ENCODE measurements at places on chromosomes 5 and 9. TPM values are rescaled to one million over a fixed set of nuclear protein-coding genes. Genes with fewer than 3 reads are reported as not detected.

The MLANA gene
- total RNA-seq, result not detected

The ENTPD8 gene
- total RNA-seq, result not detected

The PCDHGA12 gene
- total RNA-seq, result 4.8 TPM

The PIK3R1 gene
- total RNA-seq, result 132 TPM

The TNC gene
- 3.4 TPM for total RNA-seq

The SPATA9 gene
- total RNA-seq, result not detected

The STPG3 gene
- 0.58 TPM for total RNA-seq

DNA sequence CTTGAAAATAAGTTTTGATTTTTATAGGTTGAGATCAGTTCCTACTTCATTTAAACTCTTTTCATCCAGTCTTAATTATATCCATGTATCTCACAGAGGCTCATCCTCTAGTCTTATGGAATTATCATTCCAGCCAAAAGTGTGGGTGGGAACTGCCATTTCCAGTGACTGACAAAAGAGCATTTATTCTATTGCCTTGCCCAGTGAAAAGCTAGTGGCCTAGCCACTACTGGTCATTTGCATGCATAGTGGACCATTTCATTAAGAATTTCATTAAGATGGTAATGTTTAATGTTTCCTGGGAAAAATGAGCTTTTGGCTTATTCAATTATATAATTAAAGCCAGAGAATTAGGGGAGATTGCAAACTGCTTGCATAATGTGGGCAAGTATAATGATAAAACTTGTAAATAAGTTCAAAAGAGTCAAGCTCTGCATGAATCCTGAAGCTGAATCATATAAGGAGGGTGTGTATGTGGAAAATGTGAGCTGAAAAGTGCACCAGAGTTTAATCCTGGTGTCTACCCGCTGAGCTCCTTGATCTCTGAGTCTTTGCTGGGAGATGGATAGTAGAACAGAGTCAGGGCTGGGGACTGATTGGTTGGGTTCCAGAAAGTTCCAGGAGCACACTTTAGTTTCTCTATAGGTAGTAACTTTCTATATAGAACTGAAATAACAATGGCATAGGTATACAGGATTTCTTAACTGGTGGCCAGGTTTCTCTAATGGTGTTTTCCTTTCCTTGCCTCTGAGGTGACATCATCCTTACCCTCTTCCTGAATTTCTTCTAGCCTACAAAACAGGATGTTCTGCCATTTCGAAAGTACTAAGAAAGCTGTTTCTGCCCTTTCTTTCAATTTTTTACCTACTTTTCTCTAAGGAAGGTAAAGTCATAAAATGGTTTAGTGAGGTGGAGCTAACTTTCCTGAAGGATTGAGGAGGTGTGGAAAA lies 78.5 kb downstream of the KIF4B start:
- H3K27ac ChIP-seq, result peak overlapping the region; percentile 86
- no peaks in the 10 kb centered on the region for H3K36me3 ChIP-seq
- peaks cover 56% of the 10 kb centered on the region for H3K4me1 ChIP-seq
- no peak for DNase-seq

GRCh38 chr9:70557661-70558369 lies 143.4 kb upstream of the KLF9 start:
- no peaks in the 10 kb centered on the region for H3K27me3 ChIP-seq
- H3K4me1 ChIP-seq, result peaks cover 18% of the 10 kb centered on the region
- H3K27ac ChIP-seq, result no peak overlapping the region
- H3K4me3 ChIP-seq, result no peak overlapping the region
- no peaks in the 10 kb centered on the region for H3K36me3 ChIP-seq

DNA sequence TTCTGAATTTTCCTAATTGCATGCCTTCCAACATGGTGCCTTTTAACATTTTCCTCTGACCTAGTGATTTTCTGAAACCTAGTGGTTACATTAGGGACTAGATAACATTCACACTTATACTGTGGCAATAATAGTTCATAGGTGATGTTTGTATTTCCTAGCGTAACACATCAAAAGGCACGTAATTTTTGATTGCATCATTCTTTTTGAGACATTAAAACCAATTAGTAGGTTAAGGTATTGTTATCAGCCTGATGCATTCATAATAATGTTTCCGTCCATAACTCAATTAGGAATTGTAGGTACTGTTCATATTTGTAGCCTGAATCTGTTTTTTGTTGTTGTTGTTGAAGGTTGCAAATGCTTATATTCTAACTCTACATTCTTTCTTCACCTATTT lies 192.4 kb downstream of the ANXA1 start:
- no peaks in the 10 kb centered on the region for H3K4me1 ChIP-seq
- H3K27ac ChIP-seq, result no peak overlapping the region
- H3K27me3 ChIP-seq, result no peaks in the 10 kb centered on the region
- no peak overlapping the region for H3K4me3 ChIP-seq
- no peaks in the 10 kb centered on the region for H3K36me3 ChIP-seq

GRCh38 chr5:9335754-9336495 lies 209.9 kb downstream of the SEMA5A start:
- H3K27ac ChIP-seq, result no peak overlapping the region
- H3K36me3 ChIP-seq, result no peaks in the 10 kb centered on the region
- H3K4me3 ChIP-seq, result no peak overlapping the region

GRCh38 chr9:14192556-14192955 lies 121.4 kb downstream of the NFIB start:
- peaks cover 99% of the 10 kb centered on the region for H3K4me1 ChIP-seq
- no peak overlapping the region for H3K27ac ChIP-seq
- DNase-seq, result no peak

- no peaks in the 10 kb centered on the region for H3K27me3 ChIP-seq
- peaks cover under 1% of the 10 kb centered on the region for H3K4me1 ChIP-seq
- no peak overlapping the region for H3K4me3 ChIP-seq
- H3K27ac ChIP-seq, result no peak overlapping the region
- H3K36me3 ChIP-seq, result no peaks in the 10 kb centered on the region
Observed at GRCh38 chr9:107270082-107270481, 13.0 kb upstream of the RAD23B start.

- H3K36me3 ChIP-seq, result peaks cover 22% of the 10 kb centered on the region
- H3K4me3 ChIP-seq, result no peak overlapping the region
- no peak overlapping the region for H3K27ac ChIP-seq
- H3K27me3 ChIP-seq, result no peaks in the 10 kb centered on the region
- no peak for DNase-seq
Observed at GRCh38 chr5:64811050-64811640, 42.4 kb downstream of the CWC27 start.

DNA sequence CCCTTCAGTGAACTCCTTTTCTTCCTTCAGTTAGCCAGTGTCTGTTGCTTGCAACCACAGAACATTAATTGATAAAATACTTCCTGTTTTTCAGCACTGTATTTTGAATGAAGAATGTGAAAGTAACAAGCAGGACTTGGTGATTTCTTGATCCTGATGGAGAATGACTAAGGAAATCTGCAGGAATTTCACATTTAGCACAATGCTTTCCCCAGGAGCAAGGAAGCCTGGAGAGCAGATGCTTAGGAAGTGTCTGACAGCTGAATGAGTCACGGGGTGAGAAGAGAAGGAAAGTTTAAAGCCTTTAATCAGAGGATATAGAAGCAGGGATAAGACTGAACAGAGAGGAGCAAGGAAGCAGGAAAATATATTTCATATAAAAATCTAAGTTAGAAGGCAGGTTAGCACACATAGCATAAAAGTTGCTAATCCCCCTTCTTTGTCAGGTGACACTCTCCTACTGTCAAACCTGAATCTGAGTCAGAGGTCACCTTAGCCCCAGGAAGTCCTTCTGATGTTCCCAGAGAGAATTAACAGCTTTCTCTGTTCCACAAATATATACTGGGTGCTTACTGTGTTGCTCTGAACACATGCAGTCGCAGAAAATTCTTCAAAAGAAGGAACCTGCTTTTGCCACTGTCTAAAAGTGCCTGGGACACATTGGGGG lies 59.7 kb downstream of the GNA14 start:
- H3K4me3 ChIP-seq, result no peak overlapping the region
- no peaks in the 10 kb centered on the region for H3K27me3 ChIP-seq
- no peaks in the 10 kb centered on the region for H3K36me3 ChIP-seq
- peaks cover 26% of the 10 kb centered on the region for H3K4me1 ChIP-seq
- peak overlapping the region; percentile 33 for H3K27ac ChIP-seq

DNA sequence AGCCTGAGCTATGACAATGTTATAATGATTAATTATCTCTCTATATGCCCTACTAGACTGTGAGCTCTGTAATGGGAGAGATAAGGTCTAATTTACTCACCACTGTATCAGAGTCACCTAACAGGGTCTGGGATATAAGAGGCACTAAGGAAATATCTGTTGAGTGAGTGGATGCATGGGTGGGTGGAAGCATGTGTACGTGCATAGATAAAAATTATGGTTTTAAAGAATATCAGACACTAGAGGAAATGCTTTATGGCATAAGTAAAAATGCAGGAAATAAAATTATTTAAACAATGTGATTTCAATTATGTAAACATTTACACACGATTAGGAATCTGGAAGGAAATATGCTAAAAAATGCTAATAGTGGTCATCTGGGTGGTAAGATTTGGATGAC lies 137.8 kb downstream of the SPOCK1 start:
- H3K4me3 ChIP-seq, result no peak overlapping the region
- no peak for DNase-seq
- H3K4me1 ChIP-seq, result no peaks in the 10 kb centered on the region
- no peak overlapping the region for H3K27ac ChIP-seq
- H3K27me3 ChIP-seq, result peaks cover 64% of the 10 kb centered on the region

DNA sequence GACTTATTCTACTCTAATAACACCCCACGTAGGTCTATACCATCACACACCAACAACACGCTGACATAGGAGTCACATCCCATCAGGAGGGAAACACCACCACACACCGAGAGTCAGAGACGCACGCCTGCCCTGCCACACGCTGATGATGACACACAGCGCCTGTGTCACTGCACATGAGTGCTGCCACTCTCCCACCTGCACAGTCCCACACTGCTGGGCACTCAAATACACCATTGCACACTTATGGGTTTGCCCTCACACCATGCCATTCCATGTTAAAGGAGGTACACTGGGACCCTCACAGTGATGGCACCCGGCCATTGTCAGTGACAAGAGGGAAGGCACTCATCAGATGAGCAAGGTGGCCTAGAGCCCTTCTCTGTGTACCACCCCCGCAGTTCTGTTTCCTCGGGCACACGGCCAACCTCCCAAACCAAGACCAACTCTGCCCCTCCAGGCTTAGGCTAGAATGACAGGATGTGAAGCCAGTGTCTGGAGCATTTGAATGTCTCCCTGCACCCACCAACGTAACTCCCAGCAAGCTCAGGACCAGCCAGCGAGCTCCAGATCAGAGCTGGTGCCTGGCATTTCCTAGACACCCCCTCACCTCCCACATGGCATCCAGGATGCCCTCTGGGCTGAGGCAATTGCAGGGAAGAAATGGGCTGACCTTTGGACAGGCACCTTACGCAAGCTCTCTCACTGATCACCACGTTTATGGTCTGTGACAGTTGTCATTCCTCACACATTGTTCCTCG lies 3.6 kb upstream of the CPLX2 start:
- no peak for DNase-seq
- H3K4me1 ChIP-seq, result peaks cover 14% of the 10 kb centered on the region
- no peaks in the 10 kb centered on the region for H3K36me3 ChIP-seq
- H3K4me3 ChIP-seq, result no peak overlapping the region

DNA sequence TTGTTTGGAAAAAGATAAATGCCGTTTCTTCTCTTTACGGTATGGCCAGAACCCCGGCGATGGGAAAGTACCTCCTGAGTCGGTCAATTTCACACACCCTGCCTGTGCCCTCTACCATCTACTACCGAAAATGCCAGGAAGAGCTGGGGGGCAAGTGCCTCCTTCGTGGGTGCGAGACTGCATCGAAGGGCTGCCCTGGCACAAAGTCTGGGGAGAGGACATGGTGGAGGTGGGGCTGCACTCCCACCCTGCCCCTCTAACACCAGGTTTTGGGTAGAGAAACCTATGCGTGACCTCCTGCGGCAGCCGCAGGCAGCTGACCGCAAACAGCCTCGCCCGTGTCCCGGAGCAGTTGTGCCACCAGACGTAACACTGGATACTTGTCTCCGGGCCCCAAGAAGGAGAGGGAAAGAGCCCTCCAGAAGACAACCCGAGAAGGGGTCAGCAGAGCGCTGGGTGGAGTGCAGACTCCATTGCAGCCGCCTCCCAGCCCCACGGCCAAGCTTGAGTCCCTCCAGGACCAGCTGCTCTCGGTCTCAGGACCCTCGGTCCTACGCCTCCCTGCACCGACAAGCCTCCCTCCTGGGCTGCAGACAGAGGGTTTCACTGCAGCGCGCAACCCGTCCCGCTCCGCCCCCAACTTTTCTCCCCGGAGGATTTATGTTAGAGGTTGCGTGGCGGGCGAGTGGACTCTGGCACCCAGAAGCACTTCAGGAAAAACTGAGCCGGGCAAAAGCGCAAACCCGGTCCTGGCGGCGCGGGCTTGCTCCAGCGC lies 823 bp upstream of the PRDM6 start:
- no peak for DNase-seq
- H3K27me3 ChIP-seq, result peaks cover 86% of the 10 kb centered on the region
- H3K27ac ChIP-seq, result no peak overlapping the region
- no peaks in the 10 kb centered on the region for H3K36me3 ChIP-seq
- peak overlapping the region; percentile 77 for H3K4me3 ChIP-seq
- peaks cover 36% of the 10 kb centered on the region for H3K4me1 ChIP-seq

DNA sequence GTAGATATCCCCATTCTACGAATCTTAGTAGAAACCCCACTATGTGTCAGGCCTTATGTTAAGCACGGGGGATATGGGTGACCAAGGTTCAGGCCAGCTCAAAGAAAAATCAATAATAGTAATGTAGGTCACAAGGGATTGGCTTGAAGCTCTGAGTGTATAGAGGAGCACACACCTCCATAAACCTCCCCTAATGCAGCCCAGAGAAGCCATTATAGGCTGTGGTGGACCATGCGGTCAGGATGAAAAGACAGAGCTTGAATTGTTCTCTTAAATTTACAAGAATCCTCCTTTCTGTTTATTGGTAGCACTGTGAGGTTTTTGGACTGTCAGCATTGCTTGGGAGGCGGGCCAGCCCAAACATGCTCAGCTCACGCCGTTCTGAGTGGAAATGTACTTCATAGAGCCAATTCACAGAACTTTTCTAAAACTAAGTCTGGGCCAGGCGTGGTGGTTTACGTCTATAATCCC lies 9.1 kb downstream of the PDE6A start:
- peaks cover 26% of the 10 kb centered on the region for H3K4me1 ChIP-seq
- peaks cover 10% of the 10 kb centered on the region for H3K27me3 ChIP-seq
- H3K36me3 ChIP-seq, result no peaks in the 10 kb centered on the region
- H3K27ac ChIP-seq, result no peak overlapping the region
- DNase-seq, result no peak

GRCh38 chr5:75566710-75567309 lies 44.4 kb upstream of the ANKDD1B start:
- peaks cover 44% of the 10 kb centered on the region for H3K4me1 ChIP-seq
- H3K36me3 ChIP-seq, result no peaks in the 10 kb centered on the region
- H3K27me3 ChIP-seq, result no peaks in the 10 kb centered on the region

- no peaks in the 10 kb centered on the region for H3K36me3 ChIP-seq
- no peak for DNase-seq
- H3K27ac ChIP-seq, result peak overlapping the region; percentile 99
- peaks cover 60% of the 10 kb centered on the region for H3K4me1 ChIP-seq
Observed at GRCh38 chr5:39076101-39076756, 2.0 kb upstream of the RICTOR start.

GRCh38 chr5:108380531-108381349 lies 1.2 kb downstream of the FBXL17 start:
- no peaks in the 10 kb centered on the region for H3K36me3 ChIP-seq
- peak; percentile 63 for DNase-seq
- peaks cover 61% of the 10 kb centered on the region for H3K4me1 ChIP-seq

Measured in left ventricle myocardium inferior (tissue), 1 donor.